Spinal cord (tissue), 10 donors: ENCODE measurements at places on chromosomes 7 and 10.

DNA sequence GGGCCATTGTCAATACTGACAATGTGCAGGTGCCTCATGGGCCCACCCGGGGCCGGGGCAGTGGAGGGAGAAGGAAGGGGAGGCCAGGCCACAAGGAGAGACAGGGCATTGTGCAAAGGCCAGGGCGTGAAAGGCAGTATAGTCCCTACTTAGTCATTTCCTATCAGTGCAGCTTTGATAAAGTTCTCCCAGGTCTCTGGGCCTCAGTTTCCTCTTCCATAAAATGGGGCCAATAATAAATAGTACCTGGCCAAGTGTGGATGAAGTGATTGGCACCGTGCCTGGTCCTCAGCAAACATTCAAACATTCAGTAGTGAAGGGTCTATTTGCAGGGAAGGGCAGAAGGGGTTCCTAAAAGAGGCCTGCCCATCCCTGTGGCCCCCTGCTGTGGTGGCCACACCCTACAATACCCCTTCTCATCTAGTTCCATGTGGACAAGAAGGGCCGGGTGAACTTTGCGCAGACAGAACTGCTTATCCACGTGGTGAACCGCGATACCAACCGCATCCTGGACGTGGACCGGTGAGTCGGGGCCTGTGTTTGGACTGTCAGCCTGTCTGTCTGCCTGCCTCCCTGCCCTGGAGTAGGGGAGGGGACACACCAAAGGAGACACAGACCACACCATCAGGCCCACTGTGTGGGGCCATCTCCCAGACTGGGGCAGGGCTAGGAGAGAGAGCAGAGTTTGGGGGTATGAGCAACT lies 36.9 kb upstream of the VSIR start:
- H3K4me3 ChIP-seq: no peak overlapping the region
- H3K27ac ChIP-seq: no peak overlapping the region
- peaks cover 50% of the 10 kb centered on the region for H3K36me3 ChIP-seq
- H3K27me3 ChIP-seq: no peaks in the 10 kb centered on the region
- no peak for DNase-seq
- peaks cover 24% of the 10 kb centered on the region for H3K4me1 ChIP-seq

DNA sequence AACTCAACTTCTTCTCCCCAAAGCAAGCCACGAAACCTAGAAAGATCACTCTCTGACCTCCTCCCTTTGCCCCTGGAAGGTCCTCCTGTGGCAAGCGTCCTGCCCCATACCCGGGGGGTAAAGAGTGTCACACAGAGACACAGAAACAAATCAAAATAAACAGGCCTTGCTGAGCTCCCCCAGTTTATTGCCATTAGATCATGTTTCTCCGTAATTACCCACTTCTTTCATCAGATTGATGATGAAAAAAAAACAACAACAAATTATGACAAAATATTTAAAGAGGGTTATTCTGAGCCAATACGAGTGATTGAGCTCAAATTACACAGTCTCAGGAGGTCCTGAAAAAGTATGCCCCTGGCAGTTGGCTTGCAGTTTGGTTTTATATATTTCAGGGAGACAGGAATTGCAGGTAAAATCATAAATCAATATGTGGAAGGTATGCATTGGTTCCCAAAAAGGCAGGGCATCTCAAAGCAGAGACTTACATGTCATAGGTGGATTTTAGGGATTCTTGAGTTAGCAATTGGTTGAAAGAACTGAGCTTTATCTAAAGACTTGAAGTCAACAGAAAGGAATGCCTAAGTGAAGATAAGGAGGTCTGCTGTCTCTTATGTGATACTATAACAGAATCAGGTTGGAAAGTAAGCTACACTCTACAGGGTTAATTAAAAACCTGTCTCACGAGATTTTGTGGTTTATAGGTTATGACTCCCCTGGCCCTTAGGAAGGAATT lies 86.2 kb downstream of the APBB1IP start:
- H3K36me3 ChIP-seq: no peaks in the 10 kb centered on the region
- no peak for DNase-seq
- H3K4me3 ChIP-seq: no peak overlapping the region
- H3K27ac ChIP-seq: no peak overlapping the region
- H3K4me1 ChIP-seq: no peaks in the 10 kb centered on the region

GRCh38 chr10:112497347-112497950 lies 50.4 kb downstream of the VTI1A start:
- H3K27me3 ChIP-seq: no peaks in the 10 kb centered on the region
- no peaks in the 10 kb centered on the region for H3K4me1 ChIP-seq
- DNase-seq: no peak
- H3K4me3 ChIP-seq: no peak overlapping the region
- no peak overlapping the region for H3K27ac ChIP-seq

DNA sequence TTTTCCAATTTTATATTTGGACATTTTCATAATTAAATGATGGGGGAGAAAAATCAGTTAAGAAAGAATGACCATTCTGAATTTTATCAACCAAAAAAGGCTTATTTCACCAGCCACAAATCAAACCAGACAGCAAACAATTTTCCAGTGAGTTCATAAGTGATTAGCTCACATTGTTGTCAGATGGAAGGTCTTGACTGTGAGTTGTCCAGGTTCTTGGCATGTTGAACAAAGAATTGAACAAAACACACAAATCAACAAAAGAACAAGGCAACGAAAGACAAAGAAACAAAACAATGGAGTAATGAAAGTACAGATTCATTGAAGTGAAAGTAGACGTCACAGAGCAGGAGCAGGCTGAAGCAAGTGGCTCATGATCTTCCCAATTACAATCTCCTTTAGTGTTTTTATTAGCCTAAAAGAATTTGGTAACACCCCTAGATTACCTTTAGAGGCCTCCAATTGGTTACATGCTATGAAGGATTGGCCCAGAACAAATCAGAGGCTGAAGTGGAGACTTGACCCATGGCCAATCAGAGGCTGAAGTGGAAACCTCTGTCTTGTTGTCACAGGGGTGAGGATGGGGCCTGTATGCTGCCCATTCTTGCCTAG lies 248.7 kb downstream of the NEBL start:
- H3K27me3 ChIP-seq: no peaks in the 10 kb centered on the region
- peak overlapping the region; percentile 6 for H3K27ac ChIP-seq
- DNase-seq: no peak
- H3K36me3 ChIP-seq: no peaks in the 10 kb centered on the region

DNA sequence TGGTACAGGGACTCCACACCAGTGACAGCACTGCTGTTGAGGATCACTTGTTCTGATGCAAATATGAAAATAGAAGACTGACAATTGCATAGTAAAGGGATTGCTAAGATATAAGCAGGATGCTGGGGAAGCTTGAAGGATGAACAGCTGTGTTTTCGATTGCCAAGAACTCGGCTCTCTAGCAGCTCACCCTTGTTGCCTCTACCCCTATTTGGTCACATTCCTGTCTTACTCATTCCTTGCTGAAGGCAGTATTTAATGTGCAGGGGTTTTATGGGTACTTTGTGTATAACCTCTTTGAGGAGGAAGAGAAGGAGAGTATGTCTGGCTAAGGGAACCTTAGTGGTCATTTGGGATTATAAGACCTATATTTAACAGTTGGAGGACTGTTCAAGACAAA lies 218.8 kb downstream of the AUTS2 start:
- H3K27me3 ChIP-seq: no peaks in the 10 kb centered on the region
- no peak overlapping the region for H3K4me3 ChIP-seq
- DNase-seq: no peak
- no peak overlapping the region for H3K27ac ChIP-seq
- H3K36me3 ChIP-seq: no peaks in the 10 kb centered on the region
- peaks cover 18% of the 10 kb centered on the region for H3K4me1 ChIP-seq

- no peaks in the 10 kb centered on the region for H3K27me3 ChIP-seq
- no peak for DNase-seq
Measured at GRCh38 chr7:1083729-1084657, 3.9 kb upstream of the GPER1 start.

- DNase-seq: no peak
- peaks cover 2% of the 10 kb centered on the region for H3K27me3 ChIP-seq
- H3K36me3 ChIP-seq: no peaks in the 10 kb centered on the region
- H3K4me1 ChIP-seq: peaks cover 5% of the 10 kb centered on the region
Measured at GRCh38 chr10:83995738-83996331, 143.5 kb upstream of the GHITM start.

GRCh38 chr7:1496531-1497292 lies 7.5 kb downstream of the INTS1 start:
- no peak for DNase-seq
- no peak overlapping the region for H3K4me3 ChIP-seq
- H3K27ac ChIP-seq: no peak overlapping the region
- H3K36me3 ChIP-seq: peaks cover 99% of the 10 kb centered on the region
- H3K4me1 ChIP-seq: peaks cover under 1% of the 10 kb centered on the region
- no peaks in the 10 kb centered on the region for H3K27me3 ChIP-seq

- no peaks in the 10 kb centered on the region for H3K27me3 ChIP-seq
- DNase-seq: peak; percentile 44
- H3K4me3 ChIP-seq: no peak overlapping the region
- H3K27ac ChIP-seq: no peak overlapping the region
- H3K4me1 ChIP-seq: no peaks in the 10 kb centered on the region
Measured at GRCh38 chr7:82740246-82740848, 296.8 kb upstream of the CACNA2D1 start.

DNA sequence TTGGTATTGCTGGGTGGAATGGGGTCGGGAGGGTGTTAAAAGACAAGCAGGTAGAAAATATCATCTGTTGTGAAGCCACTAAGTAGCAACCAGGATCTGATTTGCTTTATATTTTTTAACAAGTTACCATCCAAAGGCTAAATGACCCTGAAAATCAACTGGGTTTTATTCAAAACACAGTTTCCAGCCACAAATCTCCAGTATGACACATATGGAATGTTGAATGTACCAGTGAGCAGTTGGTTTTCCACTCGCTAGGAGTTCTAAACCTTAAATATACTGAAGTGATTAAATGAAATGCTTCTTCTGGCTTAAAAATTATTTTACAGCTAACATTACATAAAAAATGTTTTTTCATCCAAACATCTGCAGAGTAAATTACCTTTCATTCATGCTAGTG lies 112.5 kb downstream of the PDE1C start:
- H3K36me3 ChIP-seq: no peaks in the 10 kb centered on the region
- H3K4me1 ChIP-seq: no peaks in the 10 kb centered on the region
- DNase-seq: no peak
- H3K4me3 ChIP-seq: no peak overlapping the region
- no peaks in the 10 kb centered on the region for H3K27me3 ChIP-seq

- no peaks in the 10 kb centered on the region for H3K27me3 ChIP-seq
- H3K27ac ChIP-seq: no peak overlapping the region
- no peak overlapping the region for H3K4me3 ChIP-seq
- H3K36me3 ChIP-seq: no peaks in the 10 kb centered on the region
- peaks cover 5% of the 10 kb centered on the region for H3K4me1 ChIP-seq
Measured at GRCh38 chr7:78179827-78180477, 381.4 kb downstream of the PHTF2 start.

GRCh38 chr7:80334908-80335307 lies 177.0 kb downstream of the GNAT3 start:
- no peaks in the 10 kb centered on the region for H3K36me3 ChIP-seq
- no peak overlapping the region for H3K27ac ChIP-seq
- H3K27me3 ChIP-seq: no peaks in the 10 kb centered on the region

- DNase-seq: no peak
- H3K27me3 ChIP-seq: no peaks in the 10 kb centered on the region
- no peaks in the 10 kb centered on the region for H3K4me1 ChIP-seq
- no peak overlapping the region for H3K4me3 ChIP-seq
- no peaks in the 10 kb centered on the region for H3K36me3 ChIP-seq
Measured at GRCh38 chr10:28715757-28716156, 38.4 kb downstream of the BAMBI start.

GRCh38 chr7:25844102-25844870 lies 307.7 kb upstream of the NFE2L3 start:
- no peak for DNase-seq
- H3K4me1 ChIP-seq: peaks cover 8% of the 10 kb centered on the region
- no peak overlapping the region for H3K4me3 ChIP-seq
- H3K27me3 ChIP-seq: no peaks in the 10 kb centered on the region
- H3K36me3 ChIP-seq: no peaks in the 10 kb centered on the region
- H3K27ac ChIP-seq: no peak overlapping the region

- peaks cover 16% of the 10 kb centered on the region for H3K27me3 ChIP-seq
- peaks cover 25% of the 10 kb centered on the region for H3K4me1 ChIP-seq
- peak overlapping the region; percentile 36 for H3K4me3 ChIP-seq
- H3K36me3 ChIP-seq: no peaks in the 10 kb centered on the region
- no peak for DNase-seq
- H3K27ac ChIP-seq: no peak overlapping the region
Measured at GRCh38 chr10:96511044-96511945, 2.4 kb downstream of the TLL2 start.

- no peak for DNase-seq
- no peak overlapping the region for H3K4me3 ChIP-seq
- H3K4me1 ChIP-seq: peaks cover 34% of the 10 kb centered on the region
- H3K27me3 ChIP-seq: peaks cover 5% of the 10 kb centered on the region
Measured at GRCh38 chr10:121531076-121531829, 67.0 kb downstream of the FGFR2 start.

DNA sequence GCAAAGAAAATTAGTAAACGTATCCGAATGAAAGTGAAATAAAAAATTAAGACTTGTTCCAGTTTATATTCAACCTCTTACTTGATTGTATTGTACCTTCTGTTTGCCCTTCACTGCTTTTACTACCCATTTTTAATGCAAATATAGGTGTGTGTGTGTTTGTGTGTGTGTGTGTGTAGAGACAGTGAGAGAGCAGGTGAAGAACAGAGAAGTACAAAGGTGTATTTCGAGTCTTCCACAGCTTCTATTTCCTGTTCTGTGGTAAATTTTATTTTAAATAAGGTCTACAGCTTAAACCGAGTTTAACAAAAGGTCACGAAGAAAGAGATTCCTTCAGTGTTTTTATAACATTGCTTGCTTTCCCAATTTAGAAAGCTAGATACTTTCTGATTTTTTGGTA lies 12.7 kb upstream of the SVIL start:
- H3K4me3 ChIP-seq: no peak overlapping the region
- peak overlapping the region; percentile 59 for H3K27ac ChIP-seq
- no peaks in the 10 kb centered on the region for H3K36me3 ChIP-seq
- no peaks in the 10 kb centered on the region for H3K27me3 ChIP-seq

- peaks cover 25% of the 10 kb centered on the region for H3K4me1 ChIP-seq
- no peaks in the 10 kb centered on the region for H3K27me3 ChIP-seq
- peak; percentile 49 for DNase-seq
- H3K4me3 ChIP-seq: no peak overlapping the region
- H3K27ac ChIP-seq: peak overlapping the region; percentile 72
Measured at GRCh38 chr10:112208997-112209396, 25.4 kb upstream of the GPAM start.

DNA sequence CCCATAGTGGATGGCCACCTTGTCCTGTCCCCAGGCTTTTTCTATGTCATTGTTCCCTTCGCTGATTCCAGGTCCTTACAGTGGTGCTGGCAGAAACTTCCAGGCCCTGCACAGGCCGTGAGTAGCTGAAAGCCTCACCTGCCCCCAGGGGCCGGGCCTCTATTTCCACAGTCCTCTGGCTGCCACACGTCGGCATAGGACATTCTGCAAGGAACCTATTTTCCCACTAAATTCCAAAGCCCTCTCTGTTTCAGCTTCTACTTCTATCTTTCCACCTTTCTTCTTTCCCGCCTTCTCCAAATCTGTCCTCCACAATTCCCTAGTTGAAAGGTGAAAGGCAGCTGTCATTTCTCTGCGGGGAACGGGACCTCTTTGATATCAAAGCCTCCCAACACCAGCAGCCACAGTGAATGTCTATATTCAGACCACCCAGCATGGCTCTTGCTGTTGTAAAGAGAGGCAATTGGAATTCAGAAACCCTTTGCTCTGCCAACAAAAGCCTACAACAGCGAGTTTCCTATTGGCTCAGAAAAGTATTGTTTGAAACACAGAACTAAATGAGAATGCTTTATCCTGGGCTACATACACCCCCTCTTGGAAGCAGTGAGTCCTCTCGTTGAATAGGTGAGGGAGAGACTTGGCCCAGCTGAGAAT lies 607.7 kb downstream of the GALNT17 start:
- no peaks in the 10 kb centered on the region for H3K36me3 ChIP-seq
- H3K4me1 ChIP-seq: peaks cover 4% of the 10 kb centered on the region
- H3K4me3 ChIP-seq: no peak overlapping the region
- no peak overlapping the region for H3K27ac ChIP-seq
- DNase-seq: no peak
- peaks cover 2% of the 10 kb centered on the region for H3K27me3 ChIP-seq
